ENCODE measurements at places on chromosomes 6 and 20. TPM values are rescaled to one million over a fixed set of nuclear protein-coding genes. Genes with fewer than 3 reads are reported as not detected.

GRCh38 chr6:5174244-5174643, 86.5 kb downstream of the LYRM4 start:
- peak overlapping the region; percentile 66 for H3K27ac ChIP-seq
- no peaks in the 10 kb centered on the region for H3K27me3 ChIP-seq
- peaks cover 61% of the 10 kb centered on the region for H3K4me1 ChIP-seq
- DNase-seq = peak; percentile 64

DNA sequence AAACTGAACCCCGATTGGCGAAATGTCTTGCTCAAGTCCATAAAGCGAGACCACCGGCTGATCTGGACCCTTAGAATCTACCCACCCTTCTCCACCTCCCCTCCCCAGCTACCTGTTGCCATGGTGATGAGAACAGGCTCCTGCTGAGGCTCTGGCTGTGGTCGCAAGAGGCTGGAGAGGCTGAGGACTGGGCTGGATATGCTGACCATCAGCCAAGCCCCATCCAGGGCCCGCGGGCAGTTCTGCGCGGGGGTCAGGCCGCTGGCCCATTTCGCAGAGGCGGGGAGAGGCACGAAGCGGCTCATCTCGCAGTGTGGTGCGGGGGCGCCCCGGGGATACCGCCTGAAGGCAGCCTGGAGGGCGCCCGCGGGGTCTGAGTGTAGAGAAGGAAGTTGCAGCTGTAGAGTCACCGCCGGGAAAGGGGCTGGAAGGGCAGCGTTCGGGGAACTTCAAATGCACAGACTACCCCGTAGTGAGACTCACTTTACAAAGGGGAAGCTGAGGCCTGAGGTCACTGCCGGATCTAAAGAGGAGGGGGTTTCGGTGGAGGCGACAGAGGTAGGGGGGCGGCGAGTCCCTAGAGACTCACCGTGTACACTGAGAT, 671 bp downstream of the TAPBP start:
- H3K4me1 ChIP-seq = peaks cover 66% of the 10 kb centered on the region
- H3K4me3 ChIP-seq = peak overlapping the region; percentile 99
- peaks cover 17% of the 10 kb centered on the region for H3K36me3 ChIP-seq
- H3K27ac ChIP-seq = peak overlapping the region; percentile 99
- peak; percentile 21 for DNase-seq

DNA sequence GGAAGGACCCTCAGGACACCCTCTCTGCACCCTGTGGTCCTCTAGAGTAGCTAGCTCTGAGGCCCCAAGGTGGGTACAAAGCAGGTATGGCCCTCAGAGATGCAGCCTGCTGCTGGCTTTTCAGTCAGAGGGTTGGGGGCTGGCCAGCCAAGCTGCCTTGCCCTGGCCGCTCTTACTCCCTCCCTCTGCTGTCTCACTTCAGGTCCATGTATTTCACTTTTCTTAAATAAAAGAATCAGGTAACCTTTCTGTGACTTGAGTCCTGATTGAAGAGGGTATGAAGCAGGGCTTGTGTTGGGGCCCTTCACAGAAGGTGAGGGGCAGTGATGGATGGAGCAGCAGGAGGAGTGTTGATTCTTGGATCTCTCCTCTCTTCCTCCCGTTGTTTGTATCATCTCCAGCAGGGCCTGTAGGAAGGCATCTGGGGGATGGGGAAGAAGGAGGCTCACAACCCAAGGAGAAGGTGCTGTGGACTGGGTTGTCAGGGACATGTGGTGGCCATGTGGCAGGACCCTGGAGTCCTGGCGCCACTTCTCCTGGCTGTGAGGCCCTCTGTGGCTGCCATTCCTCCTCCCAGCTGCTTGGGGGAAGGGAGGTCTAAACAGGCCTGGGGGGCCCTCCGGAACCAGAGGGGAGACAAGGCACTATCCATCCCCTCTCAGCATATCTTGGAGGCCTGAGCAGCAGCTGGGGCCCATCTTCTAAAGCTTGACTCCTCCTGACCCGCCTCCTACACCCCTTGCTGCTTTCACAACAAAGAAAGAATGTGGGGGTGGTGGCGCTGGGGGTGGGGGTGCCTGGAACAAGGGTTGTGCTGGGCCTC, 1.1 kb upstream of the PTK7 start:
- H3K4me1 ChIP-seq = peaks cover 13% of the 10 kb centered on the region
- peaks cover 3% of the 10 kb centered on the region for H3K27me3 ChIP-seq
- H3K27ac ChIP-seq = no peak overlapping the region
- H3K36me3 ChIP-seq = peaks cover 18% of the 10 kb centered on the region
- peak overlapping the region; percentile 30 for H3K4me3 ChIP-seq
- no peak for DNase-seq

DNA sequence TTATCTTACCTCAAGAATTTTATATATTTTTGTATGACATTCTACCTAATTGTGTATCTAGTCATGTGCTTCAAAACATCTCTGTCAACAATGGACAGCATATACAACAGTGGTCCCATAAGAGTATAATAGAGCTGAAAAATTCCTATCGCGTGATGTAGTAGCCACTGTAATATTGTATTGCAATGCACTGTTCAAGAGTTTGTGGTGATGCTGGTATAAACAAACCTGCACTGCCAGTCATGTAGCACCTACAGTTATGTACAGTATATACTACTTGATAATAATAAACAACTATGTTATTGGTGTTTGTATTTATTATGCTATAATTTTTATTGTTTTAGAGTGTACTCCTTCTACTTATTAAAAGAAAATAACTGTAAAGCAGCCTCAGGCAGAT, 672.7 kb downstream of the CD109 start:
- no peak overlapping the region for H3K27ac ChIP-seq
- no peaks in the 10 kb centered on the region for H3K36me3 ChIP-seq
- H3K4me3 ChIP-seq = no peak overlapping the region
- DNase-seq = no peak
- peaks cover 3% of the 10 kb centered on the region for H3K27me3 ChIP-seq

The CEP162 gene
- 8.2 TPM for polyA plus RNA-seq

- no peak overlapping the region for H3K4me3 ChIP-seq
- H3K4me1 ChIP-seq = peaks cover 86% of the 10 kb centered on the region
- peaks cover 3% of the 10 kb centered on the region for H3K27me3 ChIP-seq
- H3K27ac ChIP-seq = peak overlapping the region; percentile 9
Observed at GRCh38 chr20:45044601-45045000, 56.3 kb downstream of the KCNS1 start.

DNA sequence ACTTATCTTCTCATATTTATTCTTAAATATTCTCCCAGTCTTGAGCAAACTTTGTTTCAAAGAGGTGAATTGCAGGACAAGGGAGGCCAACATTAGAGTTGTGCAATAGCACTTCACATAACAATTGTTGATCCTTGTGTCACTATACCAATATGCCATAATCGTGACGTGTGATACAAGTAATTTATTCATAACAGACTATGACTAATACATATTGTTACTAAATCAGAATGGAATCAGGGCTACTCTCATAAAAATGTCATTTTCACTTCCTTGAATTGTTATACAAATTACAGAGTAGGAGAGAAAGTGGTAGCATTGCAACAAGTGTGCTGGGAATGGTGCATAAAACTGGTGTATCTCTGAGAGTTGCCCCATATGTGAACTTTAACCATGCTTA, 37.2 kb upstream of the PLCB1 start:
- H3K27me3 ChIP-seq = peaks cover 14% of the 10 kb centered on the region
- H3K4me1 ChIP-seq = no peaks in the 10 kb centered on the region
- DNase-seq = no peak
- H3K4me3 ChIP-seq = no peak overlapping the region

DNA sequence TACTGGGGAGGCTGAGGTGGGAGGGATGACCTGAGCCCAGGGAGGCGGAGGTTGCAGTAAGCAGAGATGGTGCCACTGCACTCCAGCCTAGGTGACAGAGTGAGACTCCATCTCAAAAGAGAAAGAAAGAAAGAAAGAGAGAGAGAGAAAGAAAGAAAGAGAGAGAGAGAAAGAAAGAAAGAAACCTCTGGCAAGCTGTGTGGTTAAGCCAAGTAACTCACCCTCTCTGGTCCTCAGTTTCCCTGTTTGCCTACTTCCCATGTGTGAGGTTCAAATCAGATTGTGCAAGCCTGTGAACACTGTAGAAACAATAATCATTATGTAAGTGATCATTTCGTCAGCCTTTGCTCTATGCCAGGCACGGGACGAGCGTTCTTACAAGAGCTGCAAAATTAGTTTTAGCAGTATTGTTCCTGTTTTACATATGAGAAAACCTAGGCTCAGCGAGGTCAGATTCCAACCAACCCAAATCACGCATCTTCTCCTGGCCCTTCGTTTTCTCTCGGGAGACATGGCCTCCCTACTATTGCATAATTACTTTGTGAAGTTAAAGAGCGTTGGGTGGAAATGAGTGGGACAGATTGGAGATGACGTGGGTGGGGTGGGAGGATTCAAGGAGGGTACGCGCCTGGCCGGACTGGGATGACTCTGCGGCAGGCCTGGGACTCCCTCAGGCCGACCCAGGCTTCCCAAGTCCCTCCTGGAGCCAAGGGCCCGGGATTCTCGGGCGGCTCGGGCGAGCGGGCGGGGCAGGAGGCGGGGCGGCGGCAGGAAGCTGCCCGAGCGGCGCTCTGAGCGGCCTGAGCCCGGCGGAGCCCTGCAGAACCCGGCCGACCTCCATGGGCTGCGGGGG, at the start of gene SNX21:
TSS of gene SNX21 (plus strand) at position 770 of the 853 bp plus-strand sequence. CDS start 121 bp downstream, outside the sequence.
- H3K4me3 ChIP-seq = peak within 1 kb of the TSS; percentile 86
- no peaks in the 10 kb centered on the region for H3K27me3 ChIP-seq
- peak within 1 kb of the TSS; percentile 66 for H3K27ac ChIP-seq
- DNase-seq = peak; percentile 15
- H3K4me1 ChIP-seq = peaks cover 12% of the 10 kb centered on the region

The C2 gene
- not detected for polyA plus RNA-seq

The UNC93A gene
- polyA plus RNA-seq = not detected

DNA sequence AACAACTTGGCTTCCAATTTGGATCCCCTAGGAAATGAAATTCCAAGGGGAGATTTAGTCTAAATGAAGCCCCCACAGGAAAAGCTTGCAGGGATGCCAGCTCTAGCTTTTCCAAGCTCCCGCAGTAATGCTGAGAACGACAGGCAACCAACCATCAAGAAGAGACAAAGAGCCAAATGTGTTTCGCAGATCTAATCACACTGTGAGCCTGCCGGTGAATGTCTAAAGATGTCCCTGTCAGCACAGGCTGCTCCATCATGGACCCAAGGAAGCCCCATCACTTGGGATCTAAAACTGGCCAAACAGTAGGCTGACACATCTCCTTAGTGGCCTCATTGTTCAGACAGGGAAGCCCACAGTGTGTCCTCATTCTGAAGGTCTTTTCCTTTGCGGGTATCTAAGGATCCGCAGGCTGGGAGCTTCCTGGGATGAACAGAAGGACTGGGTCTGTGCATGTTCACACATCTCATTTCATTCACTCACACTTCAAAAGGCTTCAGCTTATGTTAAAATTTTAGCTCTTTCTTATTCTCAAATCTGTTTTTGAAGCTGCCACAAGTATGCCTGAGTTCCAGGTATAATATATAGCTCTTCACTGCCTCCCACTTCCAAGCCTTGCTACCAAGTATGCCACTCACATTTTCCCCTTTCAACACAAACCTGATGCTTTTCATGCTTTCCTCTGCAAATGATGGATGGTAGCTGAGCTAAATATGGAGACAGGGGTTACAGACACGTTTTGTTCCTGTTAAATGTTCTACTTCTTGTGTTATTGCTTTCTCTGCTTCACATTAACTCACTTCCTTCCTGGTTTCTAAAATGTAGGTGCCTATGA, 229.8 kb downstream of the HIVEP2 start:
- DNase-seq = no peak
- no peaks in the 10 kb centered on the region for H3K4me1 ChIP-seq
- no peak overlapping the region for H3K4me3 ChIP-seq
- no peak overlapping the region for H3K27ac ChIP-seq

The PRDM1 gene
- 33.0 TPM for polyA plus RNA-seq

DNA sequence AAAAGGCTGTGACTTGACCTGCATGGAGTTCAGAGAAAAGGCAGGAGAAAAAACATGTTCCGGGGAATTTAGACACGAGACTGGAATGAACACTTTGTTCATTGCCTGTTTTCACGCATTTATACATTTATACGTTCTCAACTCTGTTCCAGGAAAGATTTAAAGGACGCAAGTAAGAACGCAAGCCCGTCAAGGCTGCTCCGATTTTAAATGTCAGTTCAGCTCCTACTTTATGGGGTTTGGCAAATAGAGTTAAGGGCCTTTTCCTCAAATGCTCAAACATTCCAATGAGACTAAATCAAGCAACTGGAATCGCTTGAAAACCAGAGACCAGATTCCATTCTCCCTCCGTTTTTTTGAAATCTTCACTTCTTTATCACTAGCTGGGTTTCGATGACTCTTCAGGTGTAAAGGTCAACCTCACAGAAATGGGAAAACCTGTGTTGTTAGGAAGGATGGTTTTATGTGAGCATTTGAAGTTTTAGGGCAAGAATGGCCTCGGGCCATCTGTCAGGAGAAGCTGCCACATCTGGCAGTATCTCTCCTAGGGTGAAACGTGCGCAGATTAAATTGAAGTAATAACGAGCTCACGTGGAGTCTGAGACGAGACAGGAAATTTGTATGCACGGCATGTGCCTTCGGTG, 24.9 kb downstream of the TTLL2 start:
- H3K27ac ChIP-seq = no peak overlapping the region
- no peak for DNase-seq
- H3K4me3 ChIP-seq = peak overlapping the region; percentile 80
- H3K4me1 ChIP-seq = peaks cover 20% of the 10 kb centered on the region

- no peak for DNase-seq
- peaks cover 2% of the 10 kb centered on the region for H3K27me3 ChIP-seq
- no peaks in the 10 kb centered on the region for H3K4me1 ChIP-seq
- no peak overlapping the region for H3K4me3 ChIP-seq
Observed at GRCh38 chr6:90338409-90338808, 41.8 kb upstream of the BACH2 start.

The SYCP2 gene
- 1.3 TPM for polyA plus RNA-seq

DNA sequence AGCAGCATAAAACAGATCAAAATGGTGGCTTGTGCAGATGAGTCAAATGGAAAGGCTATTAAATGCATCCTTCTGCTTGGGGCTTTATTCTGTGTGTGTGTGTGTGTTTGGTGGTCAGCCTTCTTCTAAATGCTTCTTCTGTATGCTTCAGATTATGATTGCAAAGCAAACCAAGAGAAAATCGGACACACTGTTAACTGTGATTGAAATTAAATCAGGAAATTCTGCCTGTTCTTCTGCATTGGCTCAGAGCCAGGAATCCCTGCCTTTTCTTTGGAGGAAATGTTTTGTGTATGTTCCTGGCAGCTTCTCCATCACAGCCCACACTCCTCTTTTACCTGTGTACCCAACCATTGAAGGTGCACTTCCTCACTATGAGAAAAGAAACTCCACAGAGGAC, 22.3 kb upstream of the PDE10A start:
- no peaks in the 10 kb centered on the region for H3K27me3 ChIP-seq
- no peak overlapping the region for H3K27ac ChIP-seq
- H3K4me1 ChIP-seq = no peaks in the 10 kb centered on the region
- no peak for DNase-seq

The KIFC1 gene
- polyA plus RNA-seq = 2.2 TPM

GRCh38 chr20:48738094-48738398, 89.8 kb downstream of the PREX1 start:
- peak overlapping the region; percentile 93 for H3K27ac ChIP-seq
- H3K36me3 ChIP-seq = peaks cover 52% of the 10 kb centered on the region
- H3K27me3 ChIP-seq = peaks cover 13% of the 10 kb centered on the region
- no peak for DNase-seq

Measured in immature natural killer cell (primary cell).